ENCODE measurements at places on chromosomes 11 and 22.

- DNase-seq = no peak
Measured at GRCh38 chr11:74024261-74025029, 15.6 kb upstream of the UCP3 start.

- DNase-seq = no peak
Measured at GRCh38 chr22:19664406-19664805, 49.9 kb upstream of the SEPTIN5 start.

DNA sequence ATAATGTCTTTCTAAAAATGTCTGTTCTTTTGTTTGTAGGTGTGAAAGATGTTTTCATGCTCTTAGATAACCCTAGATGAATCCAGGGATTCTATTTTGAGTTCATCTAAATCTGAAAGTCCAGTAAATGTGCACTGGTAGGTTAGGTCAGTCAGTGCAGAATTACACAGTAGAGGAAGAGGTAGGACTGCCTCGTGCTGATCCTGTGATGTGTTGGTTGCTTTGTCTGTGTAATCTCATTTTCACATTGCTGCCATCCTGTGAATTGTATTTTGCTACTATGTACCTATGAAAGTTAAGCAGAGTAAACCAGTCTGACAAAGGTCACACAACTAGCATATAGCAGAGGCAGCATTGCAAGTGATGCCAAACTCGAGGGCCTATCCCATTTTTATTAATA, 36.5 kb downstream of the ATXN10 start:
- no peak for DNase-seq

DNA sequence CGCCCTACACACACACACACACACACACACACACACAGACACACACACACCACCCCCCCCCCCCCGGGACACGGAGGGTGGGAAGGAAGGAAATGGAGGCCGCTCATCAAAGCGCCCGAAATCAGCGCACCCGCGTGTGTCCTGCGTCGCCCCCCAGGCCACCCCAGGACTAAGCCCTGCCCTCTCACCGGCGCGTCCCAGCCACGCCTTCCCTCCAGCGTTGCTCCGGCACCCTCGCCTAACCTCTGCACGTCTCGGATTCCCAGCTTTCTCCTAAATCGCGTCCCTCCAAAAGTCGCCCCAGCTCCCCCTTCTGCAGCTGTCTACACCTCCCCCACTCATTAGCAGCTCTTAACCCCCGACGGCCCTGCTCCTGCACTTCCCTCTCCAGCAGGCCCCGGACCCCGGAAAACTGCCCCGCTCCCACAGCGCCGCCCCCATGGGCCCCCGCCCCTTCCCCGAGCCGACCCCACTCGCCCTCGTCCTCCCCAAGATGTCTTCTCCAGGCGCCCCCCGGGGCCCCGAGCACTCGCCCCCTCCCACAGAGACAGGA, 557 bp downstream of the PACSIN2 start:
- peak; percentile 13 for DNase-seq
